ENCODE measurements at places on chromosomes 5 and 9.

DNA sequence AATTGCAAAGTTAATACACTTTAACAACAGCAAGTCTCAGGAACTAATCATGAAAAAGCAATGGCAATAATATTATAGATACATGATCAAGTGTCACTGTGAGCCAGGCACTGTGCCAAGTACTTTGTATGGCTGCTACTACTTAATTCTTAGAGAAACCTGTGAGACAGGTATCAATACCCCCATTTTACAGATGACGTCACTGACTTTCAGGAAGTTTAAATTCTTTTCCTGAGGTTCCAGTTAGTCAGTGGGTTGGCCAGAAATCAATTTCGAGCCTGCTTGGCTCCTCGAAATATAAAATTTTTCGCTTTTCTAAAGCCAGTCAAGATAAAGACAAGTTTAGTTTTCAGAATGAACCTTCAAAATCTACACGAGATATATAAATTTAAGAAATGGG, 130.3 kb downstream of the SLC12A2 start:
- DNase-seq: no peak

DNA sequence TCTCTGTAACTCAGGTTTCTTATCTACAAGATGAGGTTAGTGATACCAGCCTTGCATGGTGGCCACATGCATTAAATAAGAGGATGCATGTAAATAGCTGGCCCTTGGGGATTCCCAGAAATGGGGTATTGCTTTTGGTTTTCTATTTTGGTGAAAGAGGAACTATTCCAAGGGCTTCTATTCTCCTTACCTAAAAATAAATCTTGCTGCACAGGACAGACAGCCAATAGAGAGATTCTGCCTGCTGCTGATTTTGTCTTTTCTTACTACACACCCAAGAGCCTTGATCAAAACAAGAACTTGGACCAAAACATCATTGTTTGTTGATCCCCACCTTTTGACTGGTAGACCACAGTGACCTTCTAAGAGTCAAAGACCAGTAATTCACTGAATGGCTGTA, 161.8 kb downstream of the PJA2 start:
- DNase-seq: no peak

- DNase-seq: no peak
Measured at GRCh38 chr5:38921174-38921573, 75.4 kb downstream of the OSMR start.

DNA sequence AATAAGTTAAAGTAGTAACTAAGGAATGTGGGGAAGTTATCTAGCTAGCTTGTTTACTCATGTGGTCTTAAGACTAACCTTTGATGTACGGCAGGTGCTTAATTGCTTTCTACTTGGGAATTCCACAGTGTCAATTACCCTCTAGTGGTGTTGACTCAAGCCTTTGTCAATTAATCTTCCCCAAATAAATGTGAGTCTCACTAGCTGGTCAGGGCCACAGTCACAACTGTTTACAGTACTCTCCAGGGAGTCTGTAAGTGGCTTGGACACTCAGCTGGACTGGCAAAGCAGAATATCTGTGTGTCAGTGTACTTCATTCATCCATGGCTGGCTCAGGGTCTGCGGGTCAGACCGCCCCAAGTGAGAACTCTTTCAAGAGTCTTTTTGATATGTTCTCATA, 30.8 kb downstream of the SMIM3 start:
- DNase-seq: no peak

DNA sequence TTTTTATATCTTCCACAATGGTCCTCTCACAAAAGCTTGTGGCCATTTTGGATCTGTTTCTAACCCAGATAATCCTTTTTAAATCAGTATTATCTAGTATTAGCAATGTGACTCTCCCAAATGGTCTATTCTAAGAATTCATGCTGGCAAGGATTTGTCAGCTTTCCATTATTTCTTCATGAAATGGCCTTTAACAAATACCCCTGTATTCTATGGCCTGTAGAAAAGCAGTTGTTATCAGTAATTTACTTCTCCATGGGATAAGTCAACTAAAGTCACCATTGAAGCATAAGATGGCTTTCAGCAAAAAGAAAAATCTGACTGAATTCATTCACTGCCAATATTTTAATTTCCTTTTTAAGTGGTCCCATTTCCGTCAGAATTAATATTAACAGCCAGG, 346.4 kb upstream of the FAM174A start:
- DNase-seq: no peak

DNA sequence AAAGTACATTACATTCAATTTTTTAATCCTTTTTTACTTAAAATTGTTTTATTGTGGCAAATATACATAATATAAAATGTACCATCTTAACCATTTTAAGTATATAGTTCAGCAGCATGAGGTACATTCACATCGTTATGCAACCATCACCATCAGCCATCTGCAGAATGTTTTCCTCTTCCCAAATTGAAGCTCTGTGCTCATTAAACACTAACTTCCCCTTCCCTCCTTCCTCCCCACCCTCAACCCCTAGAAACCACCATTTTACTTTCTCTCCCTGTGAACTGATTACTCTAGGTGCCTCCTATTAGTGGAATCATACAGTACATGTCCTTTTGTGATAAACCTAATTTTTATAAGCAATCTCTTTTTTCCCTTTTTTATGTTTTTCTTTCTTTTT, 15.6 kb downstream of the TEX53 start:
- no peak for DNase-seq

DNA sequence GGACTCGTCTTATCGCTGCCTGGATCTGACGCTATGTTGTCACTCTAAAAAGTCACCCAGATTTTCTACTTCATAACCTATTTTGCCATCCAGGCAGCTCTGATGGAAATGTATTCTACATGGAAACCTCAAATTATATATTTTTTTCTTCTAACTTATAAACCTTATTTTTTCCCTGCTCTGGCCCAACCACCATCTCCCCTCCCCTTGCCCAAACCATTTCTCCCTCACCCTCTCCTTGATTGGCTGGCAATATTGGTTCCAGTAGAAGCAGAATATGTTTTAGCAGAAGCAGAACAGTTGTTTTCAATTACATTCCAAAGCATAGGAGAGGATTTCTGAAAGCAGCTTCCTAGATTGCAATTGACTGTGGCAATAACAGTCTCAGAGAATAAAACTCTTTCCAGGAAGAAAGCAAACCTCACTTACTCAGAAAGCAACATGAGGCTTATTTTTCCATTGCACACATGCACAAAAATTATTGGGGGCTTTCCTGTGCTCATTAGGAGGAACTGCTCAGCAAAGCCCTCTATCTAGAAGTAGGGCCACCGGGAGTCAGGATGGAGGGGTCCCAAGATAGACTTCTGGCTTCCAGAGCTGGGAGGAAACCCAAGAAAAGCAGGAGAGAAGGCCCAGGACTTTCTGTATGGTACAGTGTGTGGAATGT, 191.8 kb downstream of the ESM1 start:
- peak; percentile 87 for DNase-seq

- DNase-seq: peak; percentile 50
Measured at GRCh38 chr9:2477755-2478154, 143.8 kb upstream of the VLDLR start.

- DNase-seq: no peak
Measured at GRCh38 chr5:163692091-163692490, 186.7 kb downstream of the MAT2B start.

GRCh38 chr5:65268525-65268924, 213.2 kb downstream of the ADAMTS6 start:
- no peak for DNase-seq

- peak; percentile 74 for DNase-seq
Measured at GRCh38 chr9:33489066-33489465, 15.3 kb upstream of the NOL6 start.

DNA sequence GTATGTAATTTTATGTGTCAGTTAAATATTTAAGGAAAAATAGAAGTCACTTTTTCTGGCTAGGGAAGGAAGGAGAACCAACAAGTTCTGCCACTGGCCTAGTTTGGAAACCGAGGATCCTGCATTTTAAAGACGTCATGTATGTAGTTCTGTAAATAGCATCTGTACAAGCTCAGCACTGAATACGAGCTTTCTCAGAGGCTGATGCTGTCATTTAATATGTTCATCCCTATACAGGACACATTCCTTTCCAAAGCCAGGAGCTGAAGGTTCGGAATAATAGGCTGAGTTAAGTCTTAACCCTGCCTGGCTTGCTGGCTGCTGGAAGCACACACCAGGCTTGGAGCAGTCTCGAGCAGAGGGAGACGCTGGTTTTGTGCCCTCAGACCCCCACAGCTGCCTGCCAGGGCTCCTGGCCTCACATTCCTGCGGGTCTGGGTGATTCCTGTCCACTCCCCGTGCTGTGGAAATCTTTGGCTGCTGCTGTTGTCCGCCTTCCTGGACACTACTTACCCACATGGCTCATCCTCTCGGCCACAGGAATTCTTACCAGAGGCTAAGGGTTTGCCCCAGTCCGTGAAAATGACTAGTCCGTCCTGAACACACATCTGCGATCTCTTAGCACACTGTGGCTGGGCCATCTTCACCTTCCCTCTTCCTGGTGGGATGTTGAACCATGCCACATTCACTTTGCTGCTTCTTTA, 36.6 kb downstream of the SLC46A2 start:
- DNase-seq: no peak

DNA sequence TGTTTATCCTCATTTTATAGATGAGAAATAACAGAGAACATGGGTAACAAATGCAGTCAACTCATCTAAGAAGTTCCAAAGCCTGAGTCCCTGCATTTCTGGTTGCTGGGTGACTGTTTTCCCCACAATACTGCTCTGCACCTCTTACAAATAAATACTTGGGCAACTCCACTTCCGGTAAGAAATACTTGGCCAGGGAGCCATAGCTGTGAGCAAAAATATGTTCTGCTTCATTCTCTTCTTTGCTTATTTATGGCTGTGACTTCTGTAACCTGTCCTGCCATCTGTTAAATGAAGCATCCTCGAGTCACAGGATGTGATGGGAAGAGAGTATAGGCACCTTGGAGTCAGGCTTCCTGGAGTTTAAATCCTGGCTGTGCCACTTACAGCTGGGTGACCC, 49.9 kb downstream of the GDNF start:
- DNase-seq: no peak

GRCh38 chr5:113446358-113446927, 11.7 kb upstream of the TSSK1B start:
- no peak for DNase-seq

DNA sequence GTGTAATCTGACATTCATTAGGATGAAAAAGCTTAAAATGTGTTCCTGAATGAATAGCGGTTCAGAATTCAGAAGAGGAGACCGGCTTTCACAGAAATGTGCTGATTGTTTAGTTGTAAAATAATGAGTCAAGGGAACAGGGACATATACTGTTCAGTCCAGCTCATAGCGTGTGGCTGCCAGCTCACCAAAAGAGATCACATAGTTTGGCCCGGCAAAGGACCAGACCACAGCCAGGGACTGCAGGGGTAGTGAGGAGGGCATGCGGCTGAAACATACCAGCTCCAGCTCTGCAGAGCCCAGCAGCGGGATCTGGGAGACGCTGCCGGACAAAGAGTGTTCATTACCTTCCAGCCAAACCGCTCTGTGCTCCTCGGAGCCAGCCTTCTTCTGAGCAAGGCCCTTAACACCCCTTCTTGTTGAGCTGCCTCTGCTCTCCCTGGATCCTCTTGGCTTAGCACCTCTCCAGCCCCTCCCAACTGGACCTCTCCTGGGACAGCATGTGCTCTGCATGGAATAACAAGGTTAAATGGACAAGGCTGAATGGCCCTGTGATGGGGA, 116.8 kb upstream of the CNTLN start:
- DNase-seq: peak; percentile 83

- no peak for DNase-seq
Measured at GRCh38 chr9:97559111-97559514, 57.6 kb downstream of the TMOD1 start.

GRCh38 chr5:168292786-168293696, 1.6 kb downstream of the WWC1 start:
- no peak for DNase-seq

GRCh38 chr9:123358181-123358905, 2.3 kb downstream of the CRB2 start:
- DNase-seq: no peak

GRCh38 chr9:98455256-98456155, 200.1 kb upstream of the TBC1D2 start:
- peak; percentile 71 for DNase-seq

- no peak for DNase-seq
Measured at GRCh38 chr9:567747-568305, 273.7 kb upstream of the DMRT1 start.

DNA sequence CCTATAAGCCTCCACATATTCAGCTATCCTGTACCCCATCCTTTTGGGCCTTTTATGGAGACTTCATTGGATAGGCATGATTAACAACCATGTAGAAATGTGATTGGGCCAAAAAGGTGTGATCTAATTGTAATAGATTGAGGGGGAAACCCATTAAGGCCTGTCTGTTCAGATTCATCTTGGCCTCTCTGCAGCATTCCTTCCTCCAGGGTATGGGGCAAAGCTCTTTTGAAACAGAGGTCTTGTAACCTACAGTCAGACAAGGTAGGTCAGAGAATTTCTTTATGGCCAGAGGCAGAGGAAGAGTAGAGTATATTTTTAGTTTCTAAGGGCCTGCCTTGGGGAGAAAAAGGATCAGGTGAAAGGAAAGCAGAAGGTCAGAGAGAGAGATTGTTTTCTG, 98.5 kb downstream of the INVS start:
- no peak for DNase-seq

GRCh38 chr9:128169492-128169891, 9.4 kb downstream of the BBLN start:
- no peak for DNase-seq

- peak; percentile 87 for DNase-seq
Measured at GRCh38 chr9:36470643-36471290, 70.7 kb upstream of the RNF38 start.

Data from adipocyte (in vitro differentiated cells).